GM04504 (cell line): ENCODE measurements at places on chromosomes 16 and 17.
A peak's percentile ranks its signal among the peaks of the same experiment; 100 is the strongest.

GRCh38 chr17:20123209-20123608 lies 114.0 kb downstream of the SPECC1 start:
- DNase-seq: no peak

DNA sequence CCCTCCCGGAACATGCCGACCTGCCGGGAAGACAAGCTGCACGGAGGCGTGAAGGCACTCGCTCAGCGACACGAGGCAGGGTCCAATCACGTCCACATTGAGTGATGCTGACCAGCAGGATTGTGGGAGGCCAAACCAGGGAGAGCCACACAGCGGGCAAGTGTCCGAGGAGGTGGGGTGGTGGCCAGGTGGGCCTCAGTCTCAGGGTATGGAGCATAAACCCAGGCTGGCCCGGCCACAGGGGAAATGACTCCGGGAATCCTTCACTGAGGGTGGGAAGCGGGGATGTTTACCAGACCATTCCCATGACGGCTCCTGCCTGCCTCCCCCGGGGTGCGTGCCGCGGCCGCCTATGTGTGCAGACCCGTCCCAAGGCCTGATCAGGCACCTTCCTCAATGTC lies 62.5 kb downstream of the RPH3AL start:
- DNase-seq: no peak

GRCh38 chr16:83799336-83799735 lies 8.4 kb upstream of the HSBP1 start:
- no peak for DNase-seq

DNA sequence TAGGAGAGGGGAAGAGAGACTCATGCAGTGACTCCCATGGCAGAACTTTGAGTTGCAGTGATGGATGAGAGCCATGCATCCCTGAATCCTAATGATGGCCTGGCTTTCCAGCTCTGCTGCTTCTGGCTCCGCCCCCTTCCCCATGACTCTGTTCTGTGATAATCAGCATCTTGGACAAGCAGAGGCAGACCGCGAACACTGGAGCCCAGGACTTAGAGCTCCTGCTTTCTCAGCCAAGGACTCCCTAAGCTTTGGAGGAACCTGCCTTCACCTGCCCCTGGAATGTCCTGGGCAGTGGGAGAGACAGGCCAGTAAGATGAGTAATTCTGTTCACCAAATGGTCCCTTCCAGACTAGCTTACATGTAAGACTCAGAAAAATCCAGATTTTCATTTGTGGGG lies 12.5 kb downstream of the CCDC92B start:
- no peak for DNase-seq

GRCh38 chr16:1691276-1691675 lies 13.2 kb downstream of the JPT2 start:
- DNase-seq: no peak

GRCh38 chr16:886084-886543 lies 84.7 kb downstream of the LMF1 start:
- no peak for DNase-seq

- DNase-seq: no peak
Observed at GRCh38 chr17:41452281-41452680, 11.5 kb upstream of the KRT38 start.

GRCh38 chr16:87696726-87697125 lies 69.1 kb downstream of the KLHDC4 start:
- DNase-seq: no peak

DNA sequence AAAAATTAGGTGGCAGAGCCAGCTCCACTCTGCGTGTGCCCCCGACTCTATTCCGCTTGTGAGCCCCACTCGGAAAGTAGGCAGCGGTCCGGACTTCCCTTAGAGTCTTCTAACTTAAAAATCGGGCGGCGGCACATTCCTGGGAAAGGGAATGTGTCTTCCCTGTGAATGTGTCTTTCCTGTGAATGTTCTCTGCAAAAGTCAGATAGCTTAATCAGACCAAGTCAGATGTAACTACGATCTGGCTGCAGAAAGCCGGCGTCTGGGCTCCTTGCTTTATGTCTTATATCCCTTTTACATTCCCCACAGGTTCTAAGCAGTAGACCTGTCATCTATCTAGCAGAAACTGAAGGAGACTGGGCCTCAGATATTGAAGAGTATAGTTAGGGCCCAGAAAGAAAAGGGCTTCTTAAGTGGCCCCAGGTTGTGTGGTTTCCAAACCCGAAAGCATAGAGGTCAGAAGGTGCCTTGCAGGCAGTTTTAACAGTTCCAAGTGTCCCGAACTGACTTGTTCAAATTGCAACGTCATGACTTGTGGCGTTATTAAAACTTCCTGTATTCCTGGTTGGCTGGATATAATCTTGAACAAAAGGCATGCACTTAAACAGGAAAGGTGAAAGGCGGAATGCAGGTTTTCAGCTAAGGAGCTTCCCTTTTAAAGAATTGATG lies 601 bp downstream of the PHKB start:
- peak; percentile 18 for DNase-seq

- DNase-seq: no peak
Observed at GRCh38 chr17:57634713-57635465, 110.2 kb downstream of the CCDC182 start.

DNA sequence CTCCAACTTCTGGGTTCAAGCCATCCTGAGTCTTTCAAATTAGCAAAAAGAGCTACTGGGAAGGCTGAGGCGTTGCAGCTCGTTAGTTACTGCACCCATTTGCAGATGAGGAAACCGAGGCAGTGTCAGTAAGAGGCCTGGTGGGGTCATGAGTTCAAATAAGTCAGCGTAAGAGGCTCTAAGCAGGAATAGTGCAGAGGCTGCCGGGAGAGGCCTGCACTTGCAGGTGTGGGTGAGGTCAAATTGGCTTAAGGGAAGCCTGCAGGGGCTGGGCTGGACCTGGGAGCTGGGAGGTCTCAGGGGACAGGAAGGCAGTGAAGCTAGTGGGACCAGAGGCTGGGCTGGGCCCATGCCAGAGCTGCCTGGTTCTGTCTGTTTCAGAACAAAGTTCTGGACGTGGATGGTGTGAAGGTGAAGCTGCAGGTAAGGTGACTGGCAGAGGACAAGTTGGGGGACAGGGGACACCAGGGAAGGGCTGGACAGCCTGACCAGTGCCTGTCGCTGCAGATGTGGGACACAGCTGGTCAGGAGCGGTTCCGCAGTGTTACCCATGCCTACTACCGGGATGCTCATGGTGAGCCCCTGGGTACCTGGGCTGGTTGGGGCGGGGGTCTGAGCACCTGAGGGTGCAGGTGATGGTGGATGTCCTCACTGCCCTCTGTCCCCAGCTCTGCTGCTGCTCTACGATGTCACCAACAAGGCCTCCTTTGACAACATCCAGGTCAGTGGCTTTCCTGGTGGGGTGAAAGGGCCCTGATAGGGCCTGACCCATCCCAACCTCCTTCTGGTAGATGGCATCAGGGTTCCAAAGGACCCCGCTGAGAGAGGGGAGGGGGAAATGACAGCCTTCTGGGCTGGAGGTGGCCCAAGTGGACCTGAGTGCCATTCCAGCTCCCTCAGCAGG lies 3.0 kb downstream of the RAB26 start:
- no peak for DNase-seq

DNA sequence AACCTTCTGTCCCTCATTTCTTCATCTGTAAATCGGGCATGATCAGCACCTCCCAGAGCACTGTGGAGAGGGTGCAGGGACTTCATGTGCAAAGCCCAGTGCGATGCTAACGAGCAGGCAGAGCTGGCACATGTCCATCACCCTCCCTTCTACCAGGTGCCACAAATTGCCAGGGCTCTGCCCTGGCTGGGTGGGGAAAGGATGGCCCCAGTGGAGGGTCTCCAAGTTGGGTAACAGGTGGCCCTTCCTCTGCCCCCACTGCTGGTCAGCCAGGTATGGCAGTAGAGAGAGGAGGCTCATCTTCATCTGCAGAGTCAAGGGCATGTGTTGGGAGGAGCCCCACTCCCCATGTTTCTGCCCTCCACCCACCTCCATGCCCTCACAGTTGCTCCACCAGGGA lies 61.5 kb upstream of the CDH5 start:
- DNase-seq: no peak

DNA sequence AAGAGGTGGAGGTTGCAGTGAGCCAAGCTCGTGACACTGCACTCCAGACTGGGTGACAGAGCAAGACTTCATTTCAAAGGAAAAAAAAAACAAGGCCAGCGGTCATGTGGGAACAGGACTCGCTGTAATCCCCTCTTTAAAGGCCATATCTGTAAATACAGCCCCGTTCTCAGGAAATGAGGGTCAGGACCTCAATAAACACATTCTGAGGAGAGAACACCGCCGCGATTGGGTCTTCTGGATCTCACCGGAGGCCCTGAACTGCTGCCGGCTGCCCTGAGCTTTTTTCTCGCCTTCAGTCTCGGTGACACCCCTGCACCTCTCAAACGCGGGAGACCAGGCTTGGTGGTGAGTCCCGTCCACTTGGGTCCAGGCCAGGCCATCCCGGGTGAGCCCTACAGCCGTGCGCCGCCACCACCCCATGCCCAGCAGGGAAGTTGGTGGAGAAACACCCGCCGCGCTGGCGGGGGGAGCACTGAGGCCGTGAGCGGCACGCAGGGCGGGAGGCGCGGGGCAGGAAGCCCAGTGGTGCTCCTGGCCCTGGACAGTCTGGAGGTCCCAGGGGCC lies 28.4 kb downstream of the SLC25A10 start:
- DNase-seq: no peak

- DNase-seq: peak; percentile 54
Observed at GRCh38 chr16:30984669-30985400, at the start of gene HSD3B7. Gene HSD3B7 (plus strand): TSS chr16:30985207. CDS start chr16:30985659, 452 bp downstream.

DNA sequence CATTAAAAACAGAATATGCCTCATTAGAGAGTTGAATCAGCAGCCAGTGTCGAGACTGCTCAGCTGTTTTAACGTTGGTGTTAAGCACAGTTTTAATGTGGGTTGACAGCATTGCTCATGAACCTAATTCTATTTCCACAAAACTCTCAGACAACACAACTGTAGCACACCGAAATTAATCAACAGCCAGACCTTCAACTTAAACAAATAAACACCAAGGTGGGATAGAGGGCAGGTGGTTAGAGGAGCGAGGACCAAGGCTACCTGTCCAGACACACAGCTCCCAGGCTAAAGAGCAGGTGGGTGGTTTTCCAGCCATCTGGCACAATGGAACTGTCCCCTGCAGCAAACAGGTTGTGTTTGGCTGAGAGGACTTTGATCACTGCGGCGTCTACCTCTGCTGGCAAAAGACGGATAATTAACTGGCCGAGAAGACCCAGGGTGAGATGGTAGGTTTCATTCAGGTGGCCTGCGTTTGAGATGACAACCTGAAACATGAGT lies 69.6 kb upstream of the ATP2A3 start:
- no peak for DNase-seq

DNA sequence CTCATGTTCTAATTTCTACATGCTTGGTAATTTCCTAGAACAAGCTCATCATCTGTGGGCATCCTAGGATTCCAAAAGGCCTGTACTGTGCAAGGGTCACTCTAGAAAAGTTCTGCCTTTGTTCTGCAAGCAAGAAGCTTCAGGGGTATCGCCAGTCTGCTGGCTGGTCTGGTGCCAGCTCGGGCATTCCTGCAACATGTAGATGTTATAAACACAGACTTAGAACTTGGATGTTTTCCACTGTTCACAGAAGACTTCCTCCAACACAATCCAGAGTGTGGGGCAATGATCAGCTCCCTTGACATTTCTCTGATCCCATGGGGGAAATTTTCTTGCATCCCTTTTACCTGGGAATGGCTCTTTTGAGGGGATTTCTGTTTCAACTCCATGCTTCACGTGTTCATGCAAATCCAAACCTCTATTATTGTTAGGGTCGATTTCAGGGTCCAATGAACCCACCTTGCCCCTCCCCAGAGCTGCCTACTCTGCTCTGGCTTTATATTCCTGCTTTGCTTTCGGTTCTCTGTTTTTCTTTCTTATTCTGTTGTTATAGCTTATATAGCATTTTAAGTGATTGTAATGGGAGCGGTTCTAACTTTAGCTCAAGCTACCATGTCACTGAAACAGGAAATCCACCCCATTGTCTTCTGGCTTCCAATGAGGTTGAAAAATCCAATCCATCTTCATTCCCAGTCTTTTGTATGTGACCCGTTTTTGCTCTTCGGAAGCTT lies 25.3 kb downstream of the UBE2O start:
- no peak for DNase-seq

- no peak for DNase-seq
Observed at GRCh38 chr16:7107436-7107835, 225.2 kb upstream of the RBFOX1 start.

DNA sequence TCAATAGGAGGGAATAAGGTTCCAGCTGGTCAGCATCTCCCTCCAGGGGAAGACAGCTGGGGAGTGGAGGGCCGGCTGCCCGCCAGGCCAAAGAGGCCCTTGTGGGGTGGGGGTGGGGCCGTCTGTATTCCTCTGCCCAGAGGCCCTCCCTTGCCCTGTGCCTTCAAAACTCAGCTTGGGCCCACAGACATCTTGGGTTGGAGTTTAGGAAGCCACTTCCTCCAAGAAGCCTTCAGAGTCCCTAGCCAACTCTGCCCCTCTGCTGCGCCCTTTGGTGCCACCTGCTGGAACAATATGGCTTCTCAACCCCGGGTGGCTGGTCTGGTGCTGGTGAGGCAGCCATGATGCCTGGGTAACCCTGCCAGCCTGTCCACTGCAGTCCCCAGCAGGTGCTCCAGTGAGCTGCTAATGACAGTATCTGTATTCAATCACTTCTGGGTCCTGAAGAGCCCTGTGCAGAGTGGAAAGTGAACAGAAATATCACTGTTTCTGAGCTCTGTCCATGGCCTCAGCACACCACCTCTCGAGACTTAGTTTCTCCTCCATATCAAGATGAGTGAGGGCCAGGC lies 16.7 kb downstream of the HSD11B2 start:
- no peak for DNase-seq

- DNase-seq: no peak
Observed at GRCh38 chr16:72711823-72712222, 336.1 kb downstream of the ZFHX3 start.

- DNase-seq: no peak
Observed at GRCh38 chr16:15952265-15952711, 2.9 kb downstream of the ABCC1 start.
